ENCODE measurements at places on chromosomes 3 and 15.

DNA sequence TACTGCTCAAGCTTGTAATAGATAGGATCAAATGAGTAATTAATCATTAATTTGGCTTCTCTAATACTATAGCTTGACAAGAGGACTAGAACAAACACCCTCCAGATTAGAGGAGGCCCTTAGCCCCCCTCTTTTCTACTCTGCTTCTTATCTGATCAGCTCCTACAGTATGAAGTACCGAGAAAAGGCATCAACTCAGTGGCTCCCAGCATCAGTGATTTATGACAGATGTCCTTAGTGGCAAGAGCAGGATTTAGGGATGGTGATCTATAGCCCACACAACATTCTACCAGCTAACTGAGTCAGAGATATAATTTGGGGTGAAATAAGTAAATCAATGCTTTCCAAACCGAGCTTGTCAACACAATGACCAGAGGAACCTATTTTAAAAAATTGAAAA lies 541.1 kb downstream of the NLGN1 start:
- DNase-seq: no peak

GRCh38 chr3:30694668-30695067 lies 88.3 kb downstream of the TGFBR2 start:
- DNase-seq: no peak

DNA sequence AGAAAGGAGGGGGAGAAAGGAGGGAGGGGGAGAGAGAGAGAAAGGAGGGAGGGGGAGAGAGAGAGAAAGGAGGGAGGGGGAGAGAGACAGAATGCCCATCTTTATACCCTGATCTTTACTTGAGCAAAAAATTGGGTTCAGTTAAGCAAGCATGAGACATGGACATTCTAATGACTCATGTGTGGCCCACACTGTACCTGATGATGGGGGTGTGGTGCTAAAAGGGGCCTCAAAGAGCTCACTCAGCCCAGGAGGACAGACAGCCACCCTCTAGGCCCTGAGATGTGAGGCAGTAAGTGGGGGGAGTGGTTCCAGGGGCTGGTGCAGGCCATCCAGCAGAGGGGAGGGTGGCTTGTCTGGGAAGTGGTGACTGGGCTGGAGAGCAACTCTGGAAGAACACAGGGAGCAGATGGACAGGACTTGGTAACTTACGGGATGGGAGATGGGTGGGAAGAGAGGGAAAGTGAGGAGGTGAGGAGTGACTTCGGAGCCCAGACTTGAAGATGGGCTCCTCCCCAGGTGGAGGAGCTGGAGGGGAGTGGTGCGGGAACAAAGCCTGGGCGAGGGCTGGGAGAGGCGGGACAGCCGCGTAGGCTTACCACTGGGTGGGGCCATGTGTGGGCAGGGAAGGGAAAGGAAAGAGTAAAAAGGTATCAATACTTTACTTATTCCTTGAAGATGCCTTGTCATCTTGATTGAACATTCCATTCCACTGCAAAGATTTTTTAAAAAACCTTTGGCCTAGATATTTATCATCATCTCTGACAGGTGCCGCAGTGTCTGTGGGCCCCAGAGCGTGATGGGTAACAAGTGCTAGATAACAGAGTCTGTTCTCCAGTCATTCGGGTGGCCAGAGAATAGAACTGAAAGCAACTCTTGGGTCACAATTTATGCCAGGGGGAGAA lies 32.3 kb downstream of the TSPAN3 start:
- DNase-seq: no peak

DNA sequence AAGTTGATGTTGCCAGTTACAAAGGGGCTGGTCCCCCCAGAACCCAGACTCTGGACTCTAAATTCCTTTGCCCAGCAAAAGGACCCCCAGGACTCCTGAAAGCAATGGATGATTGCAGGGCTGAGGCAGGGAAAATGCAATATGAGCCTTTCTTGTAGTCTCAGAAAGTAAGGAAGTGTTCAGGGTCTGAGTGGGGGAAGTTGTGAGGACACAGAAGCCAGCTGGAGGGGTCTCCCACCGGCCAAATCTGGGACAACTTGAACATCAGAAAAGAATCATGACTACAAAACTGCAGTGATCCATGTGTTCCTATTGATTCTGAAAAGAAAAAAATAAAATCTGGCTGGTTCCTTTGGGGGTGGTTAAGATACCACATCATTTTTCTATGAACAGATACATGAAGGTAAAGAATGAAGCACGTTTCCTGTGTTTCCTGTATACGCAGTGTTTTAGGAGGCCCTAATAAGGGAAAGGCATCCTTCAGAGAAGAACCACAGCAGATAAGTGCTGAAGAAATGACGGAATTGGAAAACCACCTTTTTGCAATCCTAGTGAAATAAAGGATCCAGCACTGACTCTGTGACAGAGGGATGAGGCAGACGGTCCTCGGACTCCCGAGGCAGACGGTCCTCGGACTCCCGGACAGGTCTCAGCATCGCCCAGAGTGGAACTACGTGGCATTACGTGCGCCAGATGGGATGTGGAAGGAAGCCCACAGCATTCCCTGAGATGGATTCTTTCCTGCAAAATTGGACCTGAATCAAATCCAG lies 22.2 kb upstream of the GRIP2 start:
- DNase-seq: no peak

DNA sequence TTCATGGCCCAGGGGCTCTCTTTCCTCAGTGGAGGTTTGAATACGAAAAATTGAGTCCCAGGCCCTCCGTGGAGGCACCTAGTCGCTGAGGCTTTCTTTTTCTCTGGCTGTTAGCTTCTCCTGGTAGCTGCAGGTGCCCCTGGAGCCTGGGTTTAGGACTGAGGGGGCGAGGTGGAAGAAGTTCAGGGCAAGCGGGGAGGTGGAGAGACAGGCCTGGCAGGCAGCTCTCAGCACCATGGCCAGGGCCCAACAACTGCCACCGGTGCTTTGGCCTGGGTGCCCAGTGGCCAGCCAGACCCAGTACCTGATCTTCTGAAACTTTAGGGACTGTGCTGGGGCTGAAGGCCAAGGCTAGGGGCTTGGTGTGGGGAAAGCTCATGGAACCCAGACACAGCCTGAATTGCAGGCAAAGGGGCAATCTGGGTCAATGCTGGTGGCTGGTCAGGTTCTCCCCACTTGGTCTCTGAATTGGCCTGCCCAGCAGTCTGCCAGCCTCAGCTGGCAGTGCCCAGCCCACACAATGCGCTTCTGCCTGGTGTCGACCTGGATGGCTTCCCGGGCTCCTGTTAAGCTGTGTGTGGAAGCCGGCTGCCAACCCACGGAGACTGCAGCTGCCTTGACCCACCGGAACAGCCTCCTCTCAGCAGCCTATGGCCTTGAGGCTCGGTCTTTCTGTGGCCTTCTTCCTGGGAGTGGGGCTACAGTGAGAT lies 30.3 kb upstream of the POLG start:
- DNase-seq: no peak

DNA sequence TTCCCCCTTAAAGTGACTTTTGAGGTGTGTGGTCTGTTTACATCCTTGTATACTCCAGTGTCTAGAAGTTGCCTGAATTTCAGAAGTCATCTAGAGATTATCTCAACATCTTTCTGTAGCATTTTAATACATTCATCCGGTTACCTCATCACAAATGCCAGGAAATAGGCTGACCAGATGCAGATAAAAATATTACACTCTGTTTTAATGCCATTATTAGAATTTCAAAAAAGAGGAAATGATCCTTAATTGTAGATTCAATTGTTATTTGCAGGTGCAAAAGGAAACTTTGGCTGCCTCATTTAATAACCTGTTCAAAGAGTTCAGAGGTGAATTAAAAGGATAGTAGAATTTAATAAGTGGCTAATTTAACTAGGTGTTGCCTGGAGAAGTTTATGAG lies 290.9 kb downstream of the C3orf38 start:
- no peak for DNase-seq

DNA sequence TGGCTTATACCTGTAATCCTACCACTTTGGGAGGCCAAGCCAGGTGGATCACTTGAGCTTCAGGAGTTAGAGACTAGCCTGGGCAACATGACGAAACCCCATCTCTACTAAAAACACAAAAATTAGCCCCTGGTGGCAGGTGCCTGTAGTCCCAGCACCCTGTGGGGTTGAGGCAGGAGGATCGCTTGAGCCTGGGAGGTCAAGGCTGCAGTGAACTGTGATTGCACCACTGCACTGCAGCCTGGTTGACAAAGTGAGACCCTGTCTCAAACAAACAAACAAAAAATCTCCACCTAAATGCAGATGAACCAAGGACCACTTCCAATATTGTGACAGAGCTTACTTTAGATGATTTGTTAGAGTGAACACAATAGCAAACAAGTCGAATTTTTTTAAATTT lies 53.7 kb downstream of the TP53BP1 start:
- no peak for DNase-seq

GRCh38 chr3:188316723-188317070 lies 162.7 kb downstream of the LPP start:
- no peak for DNase-seq

GRCh38 chr3:160038862-160039562 lies 50.4 kb downstream of the IL12A start:
- no peak for DNase-seq

DNA sequence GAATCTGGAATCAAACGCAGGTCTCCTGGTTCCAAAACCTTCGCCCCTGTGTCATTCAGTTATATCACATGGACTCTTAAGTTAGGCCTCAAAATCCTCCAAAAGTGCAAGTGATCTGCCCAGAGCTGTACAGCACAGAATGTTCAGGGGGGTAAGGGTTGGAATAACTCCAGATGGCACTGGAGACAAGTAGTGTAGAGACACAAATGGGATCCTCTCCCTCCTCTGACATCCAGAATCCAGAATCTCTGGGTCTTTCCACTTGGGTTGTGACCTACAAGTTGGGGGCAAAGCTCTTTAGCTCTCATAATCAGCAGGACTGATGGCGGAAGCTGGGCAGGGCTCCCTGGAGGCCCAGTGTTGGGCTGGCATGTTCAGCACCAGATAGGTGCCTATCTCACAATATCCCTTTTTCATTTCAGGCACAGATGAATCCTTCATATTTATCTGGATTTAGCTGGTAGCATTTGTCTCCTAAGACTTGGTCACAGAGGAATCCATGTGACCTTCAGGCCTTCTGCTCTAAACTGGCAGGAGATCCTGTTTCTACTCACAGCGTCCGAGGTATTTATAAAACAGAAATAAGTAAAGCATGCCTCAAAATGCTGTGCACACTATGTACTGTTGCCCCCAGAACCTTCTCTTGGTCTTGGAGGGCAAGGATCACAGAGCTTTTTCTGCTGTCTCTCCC lies 15.4 kb downstream of the ABHD2 start:
- DNase-seq: no peak

- DNase-seq: no peak
Measured at GRCh38 chr3:160564949-160565441, 376 bp downstream of the KPNA4 start.

GRCh38 chr3:50147447-50147846 lies 7.7 kb upstream of the SEMA3F start:
- DNase-seq: no peak

DNA sequence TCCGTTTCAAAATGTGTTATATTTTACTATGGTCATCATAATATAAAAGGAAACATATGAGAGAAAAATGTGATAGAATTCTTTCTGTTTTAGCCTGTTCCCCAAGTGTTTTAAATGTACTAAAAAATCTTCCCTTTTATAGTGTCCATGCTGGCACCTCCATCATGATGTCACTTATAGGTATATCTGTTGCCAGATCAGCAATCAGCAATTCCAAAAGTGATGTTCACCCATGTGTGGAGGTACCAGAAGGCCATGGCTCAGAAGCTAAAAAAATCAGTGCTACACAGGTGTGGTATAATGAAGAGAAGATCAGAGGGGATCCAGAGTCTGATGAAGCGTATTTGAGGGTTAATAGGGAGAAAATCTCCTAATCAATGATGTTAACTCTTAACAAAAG lies 1.1 kb upstream of the GPR15 start:
- DNase-seq: no peak

GRCh38 chr3:79885407-79885806 lies 117.6 kb upstream of the ROBO1 start:
- DNase-seq: peak; percentile 22

DNA sequence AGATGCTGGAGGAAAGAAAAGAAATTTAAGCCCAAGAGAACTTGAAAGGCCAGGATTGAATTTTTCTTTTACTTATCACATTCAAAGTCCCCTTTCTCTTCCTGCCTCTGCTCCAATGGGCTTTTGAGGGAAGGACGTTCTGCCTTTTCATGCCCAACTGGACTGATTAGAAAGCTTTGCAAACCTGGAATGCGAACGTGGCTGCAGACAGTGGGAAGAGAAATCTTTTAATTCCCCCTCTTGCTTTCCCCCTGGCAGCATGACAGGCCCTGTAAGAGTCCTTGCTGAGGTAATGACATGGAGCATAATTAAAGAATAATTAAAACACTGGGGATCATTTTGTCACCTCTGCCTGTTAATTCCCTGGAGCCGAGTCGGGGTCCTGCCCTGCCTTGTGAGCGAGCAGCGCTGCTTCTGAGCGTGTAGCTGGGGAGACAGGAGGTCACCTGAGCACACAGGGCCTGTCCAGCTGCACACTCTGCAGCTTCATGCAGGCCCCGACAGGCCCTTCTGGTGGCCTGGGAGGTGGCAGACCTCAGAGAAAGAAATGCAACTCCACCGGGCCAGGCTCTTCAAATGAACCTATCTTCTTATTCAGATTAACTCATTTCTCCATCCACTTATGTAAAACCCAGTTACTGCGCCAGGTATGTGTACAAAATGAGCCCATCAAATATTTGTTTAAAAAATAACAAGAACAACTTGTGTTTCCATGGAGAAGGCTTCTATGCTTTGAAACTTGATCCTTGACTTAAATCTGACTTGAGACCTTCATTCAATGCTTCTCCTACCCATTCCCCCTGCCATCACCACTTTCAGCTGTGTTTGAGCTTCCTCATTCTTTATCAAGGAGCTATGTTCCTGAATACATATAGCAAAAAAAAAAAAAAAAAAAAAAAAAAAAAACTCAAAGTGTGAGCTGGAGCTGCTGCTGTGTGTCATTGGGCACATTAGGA lies 628.2 kb upstream of the CFAP20DC start:
- DNase-seq: no peak

DNA sequence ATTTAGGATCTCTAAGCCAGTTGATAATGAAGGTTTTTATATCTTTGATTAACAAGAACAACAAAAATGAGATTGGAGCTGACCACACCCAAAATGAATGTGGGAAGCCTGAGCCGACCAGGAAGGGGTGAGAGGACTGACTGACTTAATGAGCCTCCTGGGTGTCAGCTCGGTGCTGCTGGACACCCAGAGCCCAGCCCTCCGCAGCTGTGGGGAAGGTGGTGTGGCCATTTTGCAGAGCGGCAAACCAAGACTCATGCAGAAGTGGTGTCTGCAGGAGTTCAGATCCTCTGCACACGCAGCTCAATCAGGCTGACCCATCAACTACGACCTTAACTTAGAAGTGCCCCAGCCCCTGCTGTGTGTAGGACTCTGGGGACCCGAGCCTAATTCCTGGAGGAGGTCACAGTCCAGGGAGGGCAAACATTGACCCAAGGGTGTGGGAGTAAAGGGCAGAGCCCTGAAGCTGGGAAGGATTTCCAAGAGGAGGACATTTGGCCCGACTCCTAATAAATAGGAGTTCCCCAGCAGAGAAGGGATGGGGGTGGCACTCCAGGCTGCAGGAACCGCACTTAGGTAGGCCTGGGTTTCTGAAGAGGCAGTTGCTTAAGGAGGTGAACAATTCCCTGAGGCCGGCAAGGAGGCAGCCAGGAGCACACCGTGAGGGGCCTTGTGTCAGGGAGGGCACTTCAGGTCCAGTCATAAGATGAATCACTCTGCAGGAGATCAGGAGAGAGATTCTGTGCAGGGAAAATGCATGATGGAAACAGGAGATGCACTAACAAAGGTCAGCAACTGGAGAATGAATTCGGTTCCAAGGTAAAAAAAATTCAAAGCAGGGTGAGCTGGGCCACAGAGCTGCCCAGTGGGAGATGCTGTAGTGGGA lies 197.1 kb upstream of the TPM1 start:
- DNase-seq: no peak
